Tibial nerve (tissue), 4 donors: ENCODE measurements at places on chromosomes 7 and 10. TPM values are rescaled to one million over a fixed set of nuclear protein-coding genes. Genes with fewer than 3 reads are reported as not detected.

DNA sequence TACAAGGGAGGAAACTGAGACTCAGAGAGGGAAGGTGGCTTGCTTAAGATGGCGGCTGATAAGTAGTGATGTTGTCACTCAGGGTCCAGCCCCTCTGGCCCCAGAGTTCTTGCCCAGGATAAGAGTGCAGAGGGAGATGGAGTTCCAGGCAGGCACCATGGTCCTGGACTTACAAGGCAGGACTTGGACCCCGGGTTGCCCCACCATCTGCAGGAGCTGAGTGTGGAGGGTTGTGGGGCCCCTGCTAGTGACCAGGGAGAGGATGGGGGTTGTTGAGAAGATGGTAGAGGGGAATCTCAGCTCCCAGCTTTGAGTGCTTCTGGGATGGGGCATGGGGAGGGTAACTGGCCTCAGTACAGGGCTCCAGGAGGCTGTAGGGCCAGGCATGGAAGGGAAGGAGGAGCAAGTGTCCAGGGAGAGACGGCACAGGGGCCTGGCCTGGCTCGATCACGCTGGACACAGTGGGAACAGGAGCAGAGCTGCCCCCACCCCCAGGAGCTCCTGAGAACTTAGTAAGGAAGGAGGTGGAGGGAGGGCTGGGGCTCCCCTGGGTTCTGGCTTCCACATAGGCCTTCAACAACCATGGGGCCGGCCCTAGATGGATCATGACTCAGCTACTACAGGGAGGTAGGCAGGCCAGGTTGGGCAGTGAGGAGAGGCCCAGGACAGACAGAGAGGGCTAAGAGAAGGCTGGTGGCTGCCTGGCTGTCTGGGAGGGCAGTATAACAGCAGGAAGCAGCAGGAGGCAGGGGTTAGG, 28.2 kb downstream of the PPIF start:
- H3K36me3 ChIP-seq, result no peaks in the 10 kb centered on the region
- DNase-seq, result no peak
- no peak overlapping the region for H3K27ac ChIP-seq
- no peaks in the 10 kb centered on the region for H3K27me3 ChIP-seq
- no peaks in the 10 kb centered on the region for H3K4me1 ChIP-seq
- H3K4me3 ChIP-seq, result no peak overlapping the region

GRCh38 chr10:90175161-90175681, 473.8 kb downstream of the KIF20B start:
- no peaks in the 10 kb centered on the region for H3K36me3 ChIP-seq
- H3K27ac ChIP-seq, result no peak overlapping the region
- DNase-seq, result no peak
- H3K4me1 ChIP-seq, result no peaks in the 10 kb centered on the region
- H3K4me3 ChIP-seq, result no peak overlapping the region
- H3K27me3 ChIP-seq, result no peaks in the 10 kb centered on the region

The CYP26C1 gene
- total RNA-seq, result 0.20 TPM

DNA sequence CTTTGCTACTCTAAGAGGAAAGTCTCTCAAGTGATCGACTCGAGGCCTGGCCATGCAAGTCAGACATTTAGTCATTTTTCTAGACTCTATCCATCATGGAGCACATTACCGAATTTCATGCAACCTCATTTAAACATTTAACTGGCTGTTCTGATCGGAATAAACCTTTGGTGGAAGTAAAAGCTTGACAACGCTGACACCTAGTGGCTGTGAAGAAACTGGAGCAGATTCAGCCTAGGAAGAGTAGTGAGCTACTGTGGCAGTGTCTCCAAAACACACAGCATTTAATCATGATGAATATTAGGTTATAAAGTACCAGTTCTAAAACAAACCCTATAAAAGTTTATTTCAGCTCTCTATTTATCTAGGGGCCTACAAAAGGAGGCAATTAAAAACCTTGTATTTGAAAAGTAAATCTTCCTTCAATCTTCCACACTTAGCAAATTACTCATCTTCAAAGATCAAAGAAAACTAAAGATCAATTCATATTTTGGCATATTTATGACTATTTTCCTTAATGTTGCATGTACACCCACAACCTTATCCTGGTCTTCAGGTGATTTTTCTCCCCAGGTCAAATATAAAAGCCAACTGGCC, 175.0 kb downstream of the CTNNA3 start:
- peak overlapping the region; percentile 9 for H3K4me3 ChIP-seq
- H3K27ac ChIP-seq, result peak overlapping the region; percentile 81
- H3K4me1 ChIP-seq, result no peaks in the 10 kb centered on the region
- H3K27me3 ChIP-seq, result no peaks in the 10 kb centered on the region

The C7orf57 gene
- not detected for total RNA-seq

The MYPN gene
- not detected for total RNA-seq

DNA sequence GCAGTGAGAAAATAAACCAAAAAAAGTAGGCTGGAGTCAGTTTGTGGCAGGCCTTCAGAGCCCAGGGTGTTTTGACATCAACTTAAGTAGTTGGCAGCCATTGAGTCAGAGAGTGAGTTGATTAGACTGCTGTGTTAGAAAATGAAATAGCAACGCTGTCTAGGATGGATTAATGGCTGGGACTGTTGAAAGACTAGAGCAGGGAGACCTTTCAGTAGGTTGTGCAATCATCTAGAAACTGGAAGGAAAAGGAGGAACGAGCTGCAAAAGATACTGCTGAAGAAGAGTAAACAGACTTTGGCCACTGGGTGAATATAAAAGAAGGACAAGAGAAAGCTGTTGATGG, 28.6 kb upstream of the TRIL start:
- no peak overlapping the region for H3K4me3 ChIP-seq
- H3K36me3 ChIP-seq, result no peaks in the 10 kb centered on the region
- DNase-seq, result no peak
- no peaks in the 10 kb centered on the region for H3K27me3 ChIP-seq

DNA sequence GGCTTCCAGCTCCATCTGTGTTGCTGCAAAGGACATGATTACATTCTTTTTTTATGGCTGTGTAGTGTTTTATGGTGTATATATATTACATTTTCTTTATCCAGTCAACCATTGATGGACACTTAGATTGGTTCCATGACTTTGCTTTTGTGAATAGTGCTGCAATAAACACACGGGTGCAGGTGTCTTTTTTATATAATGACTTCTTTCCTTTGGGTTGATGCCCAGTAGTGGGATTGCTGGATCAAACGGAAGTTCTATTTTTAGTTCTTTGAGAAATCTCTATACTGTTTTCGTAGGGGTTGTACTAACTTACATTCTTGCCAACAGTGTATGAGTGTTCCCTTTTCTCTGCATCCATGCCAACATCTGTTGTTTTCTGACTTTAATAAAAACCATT, 189.7 kb downstream of the ACTR3B start:
- no peak overlapping the region for H3K4me3 ChIP-seq
- no peaks in the 10 kb centered on the region for H3K36me3 ChIP-seq
- H3K27ac ChIP-seq, result no peak overlapping the region
- no peaks in the 10 kb centered on the region for H3K27me3 ChIP-seq
- no peak for DNase-seq

The GNAT3 gene
- not detected for total RNA-seq

GRCh38 chr7:83267141-83267631, 104.5 kb upstream of the PCLO start:
- no peaks in the 10 kb centered on the region for H3K4me1 ChIP-seq
- no peaks in the 10 kb centered on the region for H3K27me3 ChIP-seq
- DNase-seq, result no peak
- no peaks in the 10 kb centered on the region for H3K36me3 ChIP-seq
- no peak overlapping the region for H3K27ac ChIP-seq

DNA sequence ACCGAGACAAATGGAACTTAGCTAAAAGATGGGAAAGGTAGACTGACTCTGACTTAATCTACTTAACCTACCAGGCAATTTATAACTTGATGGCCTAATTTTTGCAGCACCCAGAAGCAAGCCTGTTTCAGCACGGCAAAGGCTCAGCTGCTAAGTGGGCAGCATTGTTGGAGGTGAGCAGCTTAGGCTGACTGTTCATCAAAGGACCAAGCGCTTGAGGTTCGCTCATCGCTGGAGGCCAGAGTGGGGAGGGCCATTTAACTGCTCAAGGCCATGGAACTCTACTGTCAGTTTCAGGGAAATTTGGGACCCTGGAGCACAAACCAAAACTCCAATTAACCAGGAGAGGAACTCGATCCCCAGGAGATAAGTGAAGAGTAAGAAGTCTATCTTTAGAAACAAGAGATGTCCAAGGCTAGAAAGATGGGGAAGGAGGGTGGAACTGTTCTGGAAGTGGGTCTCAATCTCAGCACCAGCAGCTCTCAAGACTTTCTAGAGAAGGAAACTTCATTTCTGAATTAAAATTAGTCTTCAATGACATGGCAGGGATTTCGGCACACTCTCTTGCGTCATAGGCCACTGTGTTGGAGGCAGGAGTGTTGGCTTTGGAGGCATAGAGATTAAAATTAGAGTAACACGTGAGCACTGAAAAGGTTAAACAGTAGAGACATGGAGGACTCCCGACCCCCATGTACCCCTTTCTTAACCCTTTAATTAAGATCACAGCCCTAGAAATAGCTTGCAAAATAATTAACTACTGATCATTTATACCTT, 43.1 kb downstream of the EGFR start:
- H3K36me3 ChIP-seq, result no peaks in the 10 kb centered on the region
- no peak overlapping the region for H3K4me3 ChIP-seq
- H3K27me3 ChIP-seq, result no peaks in the 10 kb centered on the region
- H3K27ac ChIP-seq, result peak overlapping the region; percentile 4
- no peak for DNase-seq

DNA sequence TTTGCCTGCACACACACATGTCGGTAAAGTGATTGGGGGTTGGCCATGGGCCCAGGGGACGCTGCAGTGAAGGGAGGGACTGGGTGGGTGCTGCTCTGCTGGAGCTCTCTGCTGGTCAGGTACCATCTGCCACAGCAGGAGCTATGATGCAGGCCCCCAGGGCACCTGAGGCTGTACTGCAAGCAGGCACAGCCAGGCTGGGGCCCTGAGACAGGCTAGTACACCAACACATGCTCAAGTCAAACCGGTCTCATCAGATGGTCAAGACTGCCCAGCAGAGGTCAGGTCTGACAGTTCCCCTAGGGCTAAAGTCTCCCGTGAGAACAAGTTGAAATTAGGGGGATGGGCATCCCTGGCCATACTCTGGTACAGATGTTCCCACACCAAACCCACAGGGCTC, 118.3 kb upstream of the THSD7A start:
- no peaks in the 10 kb centered on the region for H3K36me3 ChIP-seq
- no peaks in the 10 kb centered on the region for H3K27me3 ChIP-seq
- H3K4me3 ChIP-seq, result no peak overlapping the region
- no peak overlapping the region for H3K27ac ChIP-seq
- H3K4me1 ChIP-seq, result no peaks in the 10 kb centered on the region

GRCh38 chr10:127989481-127990012, 82.6 kb downstream of the PTPRE start:
- H3K36me3 ChIP-seq, result no peaks in the 10 kb centered on the region
- no peak overlapping the region for H3K27ac ChIP-seq
- DNase-seq, result no peak
- no peaks in the 10 kb centered on the region for H3K27me3 ChIP-seq
- no peak overlapping the region for H3K4me3 ChIP-seq

The WDR86 gene
- total RNA-seq, result 82.9 TPM

GRCh38 chr10:95321554-95322301, 30.9 kb upstream of the PDLIM1 start:
- no peaks in the 10 kb centered on the region for H3K36me3 ChIP-seq
- no peaks in the 10 kb centered on the region for H3K4me1 ChIP-seq
- no peak overlapping the region for H3K27ac ChIP-seq
- DNase-seq, result no peak
- H3K27me3 ChIP-seq, result no peaks in the 10 kb centered on the region

GRCh38 chr10:28680358-28680752, 3.0 kb downstream of the BAMBI start:
- no peaks in the 10 kb centered on the region for H3K36me3 ChIP-seq
- H3K4me1 ChIP-seq, result no peaks in the 10 kb centered on the region
- DNase-seq, result no peak

DNA sequence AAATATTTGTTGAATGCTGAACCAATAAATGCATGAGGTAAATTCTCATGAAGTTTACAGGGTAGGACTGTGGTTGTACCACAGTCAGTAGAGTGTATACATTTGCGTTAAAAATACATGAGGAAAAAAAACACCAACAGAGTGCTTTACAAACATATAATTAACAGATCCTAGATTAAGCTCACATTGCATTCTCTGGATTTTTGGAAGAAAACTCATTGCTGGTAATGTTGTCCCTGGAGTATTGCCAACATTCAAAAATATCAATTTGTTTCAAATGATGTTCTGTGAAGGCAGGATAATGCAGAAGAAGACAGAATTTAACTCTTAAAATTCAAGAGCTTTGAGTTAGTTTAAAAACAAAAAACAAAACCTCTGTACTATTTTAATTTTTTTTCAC, 95.5 kb downstream of the MBL2 start:
- DNase-seq, result no peak
- H3K27me3 ChIP-seq, result no peaks in the 10 kb centered on the region
- H3K36me3 ChIP-seq, result no peaks in the 10 kb centered on the region
- H3K4me1 ChIP-seq, result no peaks in the 10 kb centered on the region
- H3K27ac ChIP-seq, result no peak overlapping the region
